Activated gamma-delta T cell treated with Interleukin-2 at 50 U/mL for 16 hours (primary cell): ENCODE measurements at places on chromosomes 2 and 18.

DNA sequence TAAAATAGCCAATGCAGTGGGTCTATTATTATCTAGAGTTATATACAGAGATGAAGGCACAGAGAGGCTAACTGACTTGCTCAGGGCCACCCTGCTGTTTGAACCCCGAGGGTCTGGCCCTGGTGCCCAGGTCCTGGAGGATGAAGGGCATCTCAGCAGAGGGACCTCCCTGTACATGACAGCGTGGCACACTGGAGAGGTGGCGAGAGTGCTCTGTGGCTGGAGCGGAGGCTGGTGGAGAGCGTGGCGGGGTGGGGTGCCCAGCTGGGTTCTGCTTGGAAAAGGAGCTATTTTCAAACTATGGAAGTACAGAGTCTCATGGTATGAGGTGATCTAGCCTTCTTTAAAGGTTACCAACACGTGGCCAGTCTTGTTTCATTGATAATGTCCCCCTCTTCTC is 35.8 kb downstream of the GREB1 start:
- DNase-seq = no peak

- no peak for DNase-seq
These were observed 13.2 kb upstream of the TANK start for GRCh38 chr2:161146996-161147395.

GRCh38 chr2:72669121-72669520 is 156.7 kb downstream of the EXOC6B start:
- no peak for DNase-seq

- no peak for DNase-seq
These were observed 64.7 kb upstream of the KLF7 start for GRCh38 chr2:207230261-207231105.
